ENCODE measurements at places on chromosomes 5 and 9.

DNA sequence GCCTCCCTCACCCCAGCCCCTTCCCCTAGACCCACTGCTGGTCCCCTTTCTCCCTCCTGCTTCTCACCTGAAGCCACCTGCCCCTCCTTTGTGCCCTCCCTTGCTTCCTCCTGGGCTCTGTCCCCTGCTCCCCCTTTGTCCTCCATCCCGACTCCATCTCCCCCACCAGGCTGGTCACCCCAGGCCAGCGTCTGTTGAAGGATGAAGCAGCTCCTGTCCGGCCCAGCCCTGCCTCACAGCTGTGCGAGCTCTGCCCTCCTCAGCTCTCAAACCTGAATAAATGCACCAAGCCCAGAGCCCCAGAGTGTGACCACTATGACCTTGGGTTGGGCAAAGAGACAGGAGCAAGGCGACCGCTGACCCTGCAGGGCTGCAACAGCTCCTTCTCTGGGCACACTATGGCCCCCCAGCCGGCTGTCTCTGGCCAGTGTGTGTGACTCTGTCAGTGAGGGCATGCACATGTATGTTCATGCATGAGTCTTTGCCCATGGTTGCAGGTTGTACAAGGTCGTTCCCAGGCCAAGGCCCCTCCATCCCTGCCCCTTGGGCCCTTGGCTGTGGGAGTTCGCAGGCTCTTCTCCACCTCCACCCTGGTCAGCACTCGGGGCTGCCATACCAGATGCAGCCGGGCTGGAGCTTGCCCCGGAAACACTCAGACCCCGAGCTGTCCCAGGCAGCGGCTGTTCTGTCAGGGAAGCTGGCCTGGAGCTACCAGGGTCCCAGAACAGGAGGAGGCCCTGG, 3.3 kb downstream of the LCN12 start:
- no peak for DNase-seq

DNA sequence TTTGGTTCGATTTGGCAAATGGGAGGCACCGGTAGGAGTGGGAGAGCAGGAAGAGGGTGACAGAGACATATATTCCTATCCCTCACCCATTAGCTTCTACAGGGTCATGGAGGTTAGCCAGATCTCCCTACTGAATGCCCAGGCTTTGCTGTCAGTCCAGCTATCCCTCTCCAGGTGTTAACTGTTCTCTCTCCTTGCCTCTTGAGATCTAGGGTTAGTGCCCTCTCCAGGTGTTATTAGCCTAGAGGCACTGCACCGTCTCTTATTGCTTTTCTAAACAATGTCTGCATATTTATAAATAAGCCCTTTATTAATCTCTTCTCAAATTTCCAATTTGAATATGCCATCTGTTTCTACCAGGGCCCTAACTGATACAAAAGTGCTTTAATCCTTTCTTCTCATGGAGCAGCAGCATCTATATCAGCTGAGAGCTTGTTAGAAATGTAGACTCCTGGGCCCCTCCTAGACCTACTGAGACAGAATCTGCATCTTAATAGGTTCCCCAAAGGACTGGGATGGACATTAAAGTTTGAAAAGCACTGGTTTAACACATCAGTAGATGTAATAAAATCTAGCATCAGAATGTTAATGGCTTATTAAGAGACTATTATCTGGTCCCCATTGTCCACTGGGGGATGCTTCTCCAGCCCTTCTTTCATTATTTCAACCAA, 322.5 kb upstream of the SLC24A2 start:
- DNase-seq, result no peak

GRCh38 chr5:145531038-145531734, 304.0 kb downstream of the PRELID2 start:
- DNase-seq, result no peak

GRCh38 chr9:30661925-30662324, 1722.5 kb upstream of the ACO1 start:
- no peak for DNase-seq

- no peak for DNase-seq
Observed at GRCh38 chr9:89464300-89464901, 33.5 kb downstream of the SEMA4D start.

DNA sequence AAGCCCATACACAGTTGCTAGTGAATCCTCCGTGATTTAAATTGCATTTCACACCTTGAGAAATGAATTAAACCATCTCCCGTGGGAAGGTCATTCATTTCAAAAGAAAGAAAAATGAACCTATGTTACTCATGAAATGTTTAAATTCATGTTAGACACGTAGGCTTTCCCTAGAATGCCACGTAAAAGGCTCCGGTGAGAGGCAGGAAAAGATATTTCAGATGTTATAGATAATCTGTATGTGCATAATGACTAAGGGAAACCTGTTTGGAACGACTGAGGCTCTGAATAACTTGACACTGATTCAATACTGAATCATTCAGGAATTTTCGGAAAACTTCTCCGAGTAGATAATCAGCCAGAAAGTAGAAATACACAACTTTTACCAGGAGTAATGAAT, 134.3 kb upstream of the ICE1 start:
- no peak for DNase-seq

- no peak for DNase-seq
Observed at GRCh38 chr5:73749485-73750270, 123.7 kb downstream of the ARHGEF28 start.

DNA sequence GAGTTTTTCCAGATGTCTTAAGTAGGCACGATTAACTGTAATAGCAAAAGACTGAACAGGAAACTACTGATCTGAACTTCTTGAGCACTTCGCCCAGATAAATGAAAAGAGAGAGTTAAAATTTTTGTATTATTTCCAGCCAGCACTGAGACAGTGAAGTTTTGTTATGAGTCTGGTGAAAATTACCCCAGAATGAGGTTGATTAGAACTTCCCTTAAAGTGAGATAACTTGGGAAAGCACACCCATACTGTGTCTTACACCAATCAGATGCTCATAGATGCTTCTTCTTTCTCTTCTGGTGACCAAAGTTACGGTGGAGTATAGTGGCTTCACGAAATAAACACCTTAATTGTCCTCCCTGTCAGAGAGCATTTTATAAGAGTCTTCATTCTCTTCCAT, 131.8 kb upstream of the SLC12A2 start:
- DNase-seq, result no peak

Data from stimulated activated CD8-positive, alpha-beta memory T cell treated with anti-CD3 and anti-CD28 coated beads, Interleukin-7, amount 100 ng/mL, for 1 hour (primary cell).